ENCODE measurements at places on chromosomes 3 and 15. TPM values are rescaled to one million over a fixed set of nuclear protein-coding genes. Genes with fewer than 3 reads are reported as not detected.

DNA sequence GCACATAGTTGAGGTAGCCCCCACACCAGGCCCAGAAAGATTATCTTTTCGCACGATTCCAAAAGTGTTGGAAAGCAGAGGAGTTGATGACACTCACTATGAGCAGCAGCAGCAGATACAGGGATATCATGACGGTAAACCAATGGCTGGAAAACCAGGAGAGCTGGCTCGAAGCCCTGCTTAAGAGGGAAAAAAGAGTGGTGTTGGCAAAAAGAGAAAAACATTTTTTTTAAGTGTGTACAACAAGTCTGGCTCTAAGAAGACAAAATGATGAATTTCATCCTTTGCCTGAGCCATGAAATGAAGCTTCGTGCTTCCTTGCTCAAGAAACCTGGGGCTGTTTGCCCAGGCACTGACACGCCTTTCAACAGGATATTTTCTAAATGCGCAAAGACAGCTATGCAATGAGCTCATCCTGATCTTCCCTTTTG lies 27.3 kb downstream of the PARP16 start:
- no peak for DNase-seq

DNA sequence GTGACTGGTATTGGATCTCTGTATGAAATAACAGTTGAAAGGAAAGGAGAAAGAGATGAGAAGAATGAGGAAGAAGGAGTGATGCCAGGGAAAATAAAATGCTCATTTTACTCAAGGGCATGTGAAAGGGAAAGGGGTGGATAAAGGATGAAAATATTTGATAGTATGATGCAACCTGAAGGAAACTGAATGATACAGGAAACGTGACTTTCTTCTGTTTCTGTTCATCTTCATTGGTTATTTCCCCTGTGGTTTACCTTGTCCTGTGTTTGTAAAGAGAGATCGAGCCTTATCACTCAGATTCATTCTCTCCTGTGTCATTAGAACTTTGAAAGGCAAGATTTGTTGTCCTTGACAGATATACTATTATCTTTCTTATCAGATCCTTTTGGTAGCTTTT lies 243.6 kb upstream of the SLITRK3 start:
- DNase-seq = peak; percentile 21

DNA sequence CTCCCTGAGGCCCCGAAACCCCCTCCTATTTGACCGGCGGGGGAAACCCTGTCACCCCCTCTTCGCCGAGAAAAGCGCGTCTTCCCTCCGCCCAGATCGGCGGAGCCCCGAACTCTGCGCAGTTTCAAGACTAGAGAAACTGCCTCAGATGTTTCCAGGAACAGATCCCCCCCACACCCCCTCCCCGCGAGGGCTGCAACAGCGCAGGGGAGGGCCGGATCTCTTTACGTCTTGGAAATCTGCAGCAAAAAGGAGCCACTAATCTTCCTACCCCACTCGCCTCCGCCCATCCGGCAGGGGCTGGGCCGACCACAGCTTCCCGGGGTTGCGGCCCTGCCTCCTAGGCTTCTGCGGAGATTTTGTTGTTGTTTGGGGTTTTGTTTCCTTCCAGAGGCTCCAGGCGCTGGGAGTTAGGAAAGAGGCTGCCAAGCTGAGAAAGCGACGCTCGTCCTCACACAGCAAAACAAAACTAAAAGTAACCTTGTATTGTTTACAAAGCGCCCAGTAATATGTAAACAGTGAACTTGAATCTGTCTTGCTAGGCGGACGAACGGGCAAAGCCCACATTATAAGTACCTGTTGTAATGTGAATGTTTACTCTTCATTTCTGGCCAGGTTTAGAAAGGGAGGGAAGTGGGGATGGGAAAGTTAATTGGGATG lies 2.2 kb downstream of the FOXB1 start:
- peak; percentile 27 for DNase-seq

LRIG1 gene
- total RNA-seq = 8.9 TPM
